ENCODE measurements at places on chromosomes 2 and 18.

GRCh38 chr2:109736177-109736827 is 57.8 kb upstream of the RGPD5 start:
- DNase-seq: peak; percentile 75

DNA sequence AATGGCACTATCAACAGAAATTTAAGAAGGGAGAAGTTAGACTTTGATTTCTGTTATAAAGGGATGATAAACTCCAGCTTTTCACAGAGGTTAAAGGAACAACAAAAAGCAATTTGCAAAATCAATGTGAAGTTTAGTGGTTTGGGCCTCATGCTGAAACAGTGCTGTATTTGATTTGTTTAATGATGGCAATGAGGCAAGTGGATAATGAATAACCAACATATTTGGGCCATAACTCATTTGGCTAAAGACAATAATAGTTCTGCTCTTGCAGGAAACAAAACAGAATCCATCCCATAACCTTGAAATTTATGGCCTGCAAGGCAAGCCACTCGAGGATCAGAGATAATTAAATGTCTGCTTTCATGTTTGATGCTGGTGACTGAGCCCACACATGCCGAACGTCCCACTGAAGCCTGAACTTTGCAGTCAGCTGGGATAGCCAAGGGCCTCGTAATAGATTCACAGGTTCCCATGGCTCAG is 56.5 kb downstream of the TPGS2 start:
- no peak for DNase-seq

GRCh38 chr2:44895061-44895460 is 46.4 kb upstream of the SIX3 start:
- DNase-seq: no peak

DNA sequence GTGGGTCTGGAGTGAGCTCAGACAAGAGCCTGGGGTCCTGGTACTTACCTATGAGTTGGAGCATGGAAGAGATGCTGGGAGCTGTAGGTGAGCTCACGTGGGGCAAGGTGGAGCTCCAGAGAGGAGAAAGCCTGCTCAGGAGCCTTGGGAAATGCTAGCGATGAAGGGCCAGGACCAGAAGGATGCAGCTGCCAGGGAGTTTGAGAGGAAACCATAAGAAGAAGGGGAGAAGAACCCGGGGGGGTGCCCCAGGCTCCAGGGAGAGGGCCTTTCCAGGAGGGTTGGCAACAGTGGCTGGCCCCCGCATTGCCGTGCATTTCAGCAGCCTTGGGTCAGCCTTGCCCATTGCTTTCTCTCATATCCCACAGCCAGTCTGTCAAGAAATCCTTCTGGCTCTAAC is 268.7 kb downstream of the GLI2 start:
- no peak for DNase-seq

DNA sequence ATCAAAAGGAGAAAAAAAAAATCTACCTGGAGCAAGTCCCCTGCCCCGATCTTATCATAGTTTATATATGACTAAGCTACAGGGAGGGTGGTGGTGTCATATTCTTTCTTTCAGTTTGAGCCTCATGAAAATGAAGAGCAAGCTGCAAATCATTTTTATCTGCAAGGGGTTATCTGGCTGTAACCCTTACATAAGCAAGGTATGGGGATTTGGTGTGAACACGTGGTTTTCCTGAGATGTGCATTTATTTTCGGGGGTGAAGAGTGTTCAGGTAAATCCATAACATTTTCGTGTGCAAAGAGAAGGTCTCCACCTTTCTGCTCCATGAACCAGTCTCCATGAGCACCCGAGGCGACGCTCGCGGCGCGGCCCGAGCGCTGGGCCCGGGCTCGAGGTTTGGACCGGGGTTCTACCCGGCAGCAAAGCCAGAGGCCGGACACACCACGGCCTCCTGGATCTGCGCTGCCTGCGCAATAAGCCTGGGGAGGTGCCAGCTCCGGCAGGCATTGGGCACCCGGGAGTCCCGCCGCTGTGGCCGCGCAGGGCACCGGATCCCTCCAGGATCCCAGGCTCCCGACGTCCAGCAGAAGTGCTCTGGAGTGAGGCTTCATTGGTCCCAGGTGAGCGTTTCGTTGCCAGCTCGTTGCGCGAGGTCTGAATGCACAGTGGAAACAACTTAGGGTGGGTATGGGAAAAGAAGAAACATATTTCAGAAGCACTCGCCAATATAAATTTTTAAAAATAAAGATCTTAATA is 36.1 kb upstream of the GPD2 start:
- peak; percentile 82 for DNase-seq

GRCh38 chr2:138428710-138429440 is 72.7 kb upstream of the SPOPL start:
- DNase-seq: no peak

DNA sequence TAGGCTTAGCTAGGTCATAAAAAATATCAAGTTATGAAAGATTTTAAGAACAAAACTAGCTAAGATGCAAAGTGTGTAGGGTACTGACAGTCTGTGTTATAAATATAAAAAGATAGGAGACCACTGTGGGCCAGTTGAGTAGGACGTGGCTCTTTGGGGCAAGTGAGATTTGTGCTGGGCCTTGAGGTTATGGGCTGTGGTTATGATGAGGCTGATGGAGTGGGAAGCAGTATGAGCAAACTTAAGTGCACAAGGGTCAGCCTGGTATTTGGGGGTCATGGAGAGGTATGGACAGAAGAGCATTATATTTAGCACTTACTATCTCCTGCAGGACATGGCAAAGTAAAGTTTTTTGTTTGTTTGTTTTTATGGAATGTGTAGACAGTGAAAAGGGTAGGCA is 70.1 kb downstream of the SETBP1 start:
- no peak for DNase-seq

GRCh38 chr18:48902856-48903601 is 47.7 kb downstream of the SMAD7 start:
- DNase-seq: peak; percentile 17

DNA sequence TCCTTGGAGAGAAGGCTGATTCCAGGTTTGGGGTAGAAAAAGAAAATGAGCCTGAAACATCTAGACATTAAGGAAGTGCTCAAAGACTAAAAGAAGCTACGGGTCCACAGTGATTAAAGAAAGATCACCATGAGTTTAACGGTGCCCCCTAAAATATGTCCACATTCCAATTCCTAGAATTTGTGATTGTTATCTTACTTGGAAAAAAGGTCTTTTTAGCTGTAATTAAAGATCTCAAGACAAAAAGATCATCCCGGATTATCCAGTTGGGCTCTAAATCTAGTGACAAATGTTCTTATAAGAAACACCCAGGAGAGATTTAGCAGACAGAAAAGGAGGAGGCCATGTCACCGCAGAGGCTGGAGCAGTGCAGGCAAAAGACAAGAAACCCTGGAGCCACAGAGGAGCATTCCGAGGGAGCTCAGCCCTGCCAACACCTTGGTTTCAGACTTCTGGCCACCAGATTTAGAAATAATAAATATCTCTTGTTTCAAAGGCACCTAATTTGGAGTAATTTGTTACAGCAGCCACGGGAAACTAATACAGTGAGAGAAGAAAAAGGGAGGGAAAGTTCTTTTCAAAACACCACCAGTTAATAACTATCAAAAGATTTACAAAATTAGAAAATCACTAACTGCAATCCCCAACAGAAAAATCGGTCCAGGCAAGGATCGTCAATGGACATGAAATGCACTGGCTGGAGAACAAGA is 8.5 kb downstream of the UXS1 start:
- no peak for DNase-seq

DNA sequence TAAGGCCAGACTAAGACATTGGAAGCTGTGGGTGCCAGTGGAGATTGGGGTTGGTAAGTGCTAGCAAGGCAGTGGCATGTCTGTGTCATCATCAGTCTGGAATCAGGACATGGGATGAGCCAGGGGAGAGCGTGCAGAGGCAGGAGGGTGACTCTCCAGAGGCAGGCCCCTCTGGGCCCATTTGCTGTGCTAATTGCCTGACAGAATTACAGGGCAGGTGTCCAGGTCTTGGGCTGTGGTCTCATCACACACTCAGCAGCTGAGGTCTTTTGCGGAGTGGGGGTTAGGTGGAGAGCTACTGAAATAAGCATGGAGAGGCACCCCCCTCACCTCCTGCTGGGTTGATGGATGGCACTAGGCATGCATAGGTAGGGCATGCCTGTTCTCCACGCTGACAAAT is 57.4 kb downstream of the CELF4 start:
- no peak for DNase-seq

Measured in ELR (cell line).